Kidney (tissue), 22 donors: ENCODE measurements at places on chromosomes 16 and 17. TPM values are rescaled to one million over a fixed set of nuclear protein-coding genes. Genes with fewer than 3 reads are reported as not detected.

DNA sequence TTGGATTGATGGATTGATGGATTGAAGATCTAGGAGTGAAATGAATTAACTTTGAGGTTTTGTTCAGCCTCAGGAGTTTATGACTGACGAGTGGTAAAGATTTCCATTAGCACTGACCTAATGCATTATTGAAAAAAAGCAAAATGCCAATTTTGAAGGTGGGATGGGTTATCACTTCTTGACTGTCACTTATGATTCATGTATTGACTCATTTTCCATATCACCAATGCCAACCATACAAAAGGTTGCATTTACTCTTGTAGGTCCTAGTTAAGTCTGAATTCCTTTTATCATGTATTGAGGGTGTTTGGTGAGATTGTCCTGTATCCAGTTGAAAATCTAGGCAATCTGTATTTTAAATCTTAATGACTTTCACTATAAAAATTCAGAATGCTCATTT lies 57.6 kb downstream of the KNOP1 start:
- H3K36me3 ChIP-seq: no peaks in the 10 kb centered on the region
- H3K4me1 ChIP-seq: no peaks in the 10 kb centered on the region
- H3K27ac ChIP-seq: no peak overlapping the region
- H3K27me3 ChIP-seq: no peaks in the 10 kb centered on the region

GRCh38 chr17:38571833-38572668 lies 33.7 kb downstream of the SRCIN1 start:
- no peaks in the 10 kb centered on the region for H3K4me1 ChIP-seq
- H3K36me3 ChIP-seq: no peaks in the 10 kb centered on the region
- H3K4me3 ChIP-seq: no peak overlapping the region
- peaks cover 8% of the 10 kb centered on the region for H3K27me3 ChIP-seq
- H3K27ac ChIP-seq: no peak overlapping the region
- peak; percentile 73 for DNase-seq

- no peak for DNase-seq
- no peaks in the 10 kb centered on the region for H3K4me1 ChIP-seq
- no peak overlapping the region for H3K4me3 ChIP-seq
- H3K27me3 ChIP-seq: no peaks in the 10 kb centered on the region
Observed at GRCh38 chr17:51017270-51017669, 103.4 kb downstream of the SPAG9 start.

DNA sequence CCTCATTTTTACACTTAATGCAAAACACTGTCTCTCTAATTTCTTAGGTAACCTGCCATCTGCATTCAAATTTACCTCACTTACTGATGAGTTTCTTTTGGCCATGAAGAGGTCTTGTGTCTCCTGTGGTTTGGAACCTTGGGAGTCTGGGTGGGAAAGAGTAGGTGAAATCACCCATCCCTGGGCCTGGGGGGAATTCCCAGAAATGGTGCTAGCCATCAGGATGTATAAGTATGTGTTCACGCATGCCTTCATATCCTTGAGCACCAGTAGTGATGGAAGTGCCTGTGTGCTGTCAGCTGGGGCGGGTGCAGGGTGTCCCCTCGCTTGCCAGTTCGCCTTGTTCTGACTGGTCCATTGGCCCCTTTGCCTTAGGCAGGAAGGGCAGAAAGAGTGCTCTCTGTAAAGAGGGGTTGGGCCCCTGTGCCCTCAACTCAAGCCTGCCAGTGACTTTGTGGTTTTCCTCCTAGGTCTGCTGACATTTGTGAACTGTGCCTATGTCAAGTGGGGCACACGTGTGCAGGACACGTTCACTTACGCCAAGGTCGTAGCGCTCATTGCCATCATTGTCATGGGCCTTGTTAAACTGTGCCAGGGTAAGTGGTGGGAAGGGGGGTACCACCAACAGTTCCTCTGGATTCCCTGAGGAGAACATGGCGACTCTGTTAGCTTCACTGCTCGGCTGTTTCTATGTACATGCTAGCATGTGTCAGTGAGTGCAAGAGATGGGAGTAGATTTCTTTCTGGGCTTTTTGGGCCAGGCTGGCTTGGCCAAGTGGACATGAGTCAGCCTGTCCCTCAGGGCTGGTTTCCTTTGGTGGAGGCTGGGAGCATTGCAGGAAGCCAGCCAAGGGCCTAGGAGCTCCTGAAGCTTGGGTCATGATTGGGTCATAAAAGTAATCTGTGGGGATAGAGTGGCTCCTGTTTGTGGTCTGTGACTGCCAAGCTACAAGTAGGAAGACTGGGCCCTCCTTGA lies 23.2 kb downstream of the SLC7A6OS start:
- H3K27me3 ChIP-seq: no peaks in the 10 kb centered on the region
- DNase-seq: no peak
- H3K27ac ChIP-seq: peak overlapping the region; percentile 27
- peaks cover 16% of the 10 kb centered on the region for H3K36me3 ChIP-seq
- no peak overlapping the region for H3K4me3 ChIP-seq

DNA sequence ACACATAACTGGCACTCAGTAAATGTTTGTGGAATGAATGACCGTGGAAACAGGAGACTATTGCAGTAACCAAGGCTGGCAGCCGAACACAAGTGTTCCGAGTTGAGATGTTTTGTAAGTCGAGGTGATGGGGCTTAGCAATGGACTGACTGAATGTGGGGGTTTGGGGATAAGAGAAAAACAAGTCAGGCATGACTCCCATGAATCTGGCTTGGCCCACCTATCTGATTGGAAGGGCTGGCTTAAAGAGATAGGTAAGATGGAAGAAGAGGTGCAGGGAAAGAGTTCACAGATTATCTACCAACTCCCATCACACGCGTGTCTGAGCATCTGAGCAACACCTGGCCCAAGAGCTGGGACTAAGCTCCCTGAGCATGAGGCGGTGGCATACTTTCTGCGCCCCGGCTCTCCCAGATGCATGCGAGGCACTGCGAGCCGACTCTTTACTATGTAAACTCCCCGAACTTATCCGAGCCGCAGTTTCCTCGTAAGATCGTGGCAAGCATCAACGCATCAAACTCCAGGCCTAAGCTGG lies 539 bp downstream of the IFT20 start:
- no peak for DNase-seq
- H3K27ac ChIP-seq: peak overlapping the region; percentile 75
- H3K4me1 ChIP-seq: peaks cover 6% of the 10 kb centered on the region

DNA sequence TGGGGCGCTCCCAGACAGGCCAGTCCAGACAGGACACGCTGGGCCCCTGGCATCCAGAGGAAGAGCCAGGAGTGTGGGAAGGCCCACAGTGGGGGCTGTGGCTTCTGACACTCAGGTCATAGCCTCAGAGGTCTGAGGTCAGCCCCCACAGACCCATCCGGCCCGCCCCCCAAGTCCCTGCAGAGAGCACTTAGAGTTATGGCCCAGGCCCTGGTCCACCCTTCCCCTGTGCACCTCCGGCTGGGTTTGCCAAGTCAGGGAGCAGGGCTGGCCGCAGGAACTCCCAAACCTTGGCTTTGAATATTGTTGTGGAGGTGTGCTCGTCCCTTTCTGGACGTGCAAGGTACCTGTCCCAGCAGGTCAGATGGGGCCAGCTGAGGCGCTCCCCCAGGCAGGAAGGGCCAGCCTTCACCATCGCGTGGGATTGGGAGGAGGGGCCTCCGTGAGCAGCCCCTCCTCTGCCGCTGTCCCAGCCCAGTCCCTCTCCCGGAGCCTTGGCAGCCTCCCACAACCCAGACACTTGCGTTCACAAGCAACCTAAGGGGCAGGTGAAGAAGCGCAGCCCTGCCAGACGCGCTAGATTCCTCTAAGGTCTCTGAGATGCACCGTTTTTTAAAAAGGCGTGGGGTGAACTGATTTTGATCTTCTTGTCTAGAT lies 74.6 kb downstream of the SOCS1 start:
- H3K27me3 ChIP-seq: no peaks in the 10 kb centered on the region
- H3K4me3 ChIP-seq: no peak overlapping the region
- no peak overlapping the region for H3K27ac ChIP-seq
- H3K4me1 ChIP-seq: peaks cover 6% of the 10 kb centered on the region
- DNase-seq: no peak

DNA sequence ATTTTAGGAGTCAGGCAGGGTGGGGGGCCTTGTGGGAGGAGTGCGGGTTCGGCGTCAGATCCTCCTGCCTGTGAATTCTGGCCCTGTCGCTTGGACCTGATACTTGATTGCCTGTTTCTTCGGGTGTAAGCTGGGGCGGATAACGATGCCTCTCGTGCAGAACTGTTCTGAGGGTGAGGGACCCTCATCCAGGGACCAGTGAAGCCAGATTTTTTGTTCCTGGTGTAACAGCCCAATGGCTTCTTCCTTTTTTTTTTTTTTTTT lies 1.3 kb downstream of the TBCD start:
- DNase-seq: no peak
- no peaks in the 10 kb centered on the region for H3K27me3 ChIP-seq
- H3K36me3 ChIP-seq: no peaks in the 10 kb centered on the region
- no peak overlapping the region for H3K27ac ChIP-seq
- peaks cover 8% of the 10 kb centered on the region for H3K4me1 ChIP-seq

Gene DPEP2
- total RNA-seq: 3.1 TPM

Gene SNX20
- 6.2 TPM for total RNA-seq
